ENCODE measurements at places on chromosomes 6 and 20.

- no peak for DNase-seq
Measured at GRCh38 chr6:147299035-147299434, 94.8 kb downstream of the STXBP5 start.

DNA sequence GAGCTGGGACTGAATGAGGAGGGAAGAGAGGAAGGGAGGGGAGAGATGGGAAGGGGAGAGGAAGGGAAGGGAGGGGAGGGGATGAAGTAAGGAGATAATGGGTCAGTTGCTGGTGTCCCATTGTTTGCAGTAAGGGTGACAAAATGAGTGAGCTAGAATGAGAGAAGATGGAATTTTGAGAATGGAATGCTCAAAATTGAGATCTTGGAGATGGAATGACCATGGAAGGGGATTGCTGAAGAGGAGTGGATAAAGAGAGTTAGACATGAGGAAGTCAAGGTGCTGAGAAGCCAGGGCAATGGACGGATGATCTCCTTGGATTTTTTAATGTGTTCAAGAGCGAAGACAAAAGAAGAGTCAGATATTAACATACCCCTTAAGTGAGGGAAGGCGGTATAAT is 80.5 kb upstream of the SSTR4 start:
- no peak for DNase-seq

DNA sequence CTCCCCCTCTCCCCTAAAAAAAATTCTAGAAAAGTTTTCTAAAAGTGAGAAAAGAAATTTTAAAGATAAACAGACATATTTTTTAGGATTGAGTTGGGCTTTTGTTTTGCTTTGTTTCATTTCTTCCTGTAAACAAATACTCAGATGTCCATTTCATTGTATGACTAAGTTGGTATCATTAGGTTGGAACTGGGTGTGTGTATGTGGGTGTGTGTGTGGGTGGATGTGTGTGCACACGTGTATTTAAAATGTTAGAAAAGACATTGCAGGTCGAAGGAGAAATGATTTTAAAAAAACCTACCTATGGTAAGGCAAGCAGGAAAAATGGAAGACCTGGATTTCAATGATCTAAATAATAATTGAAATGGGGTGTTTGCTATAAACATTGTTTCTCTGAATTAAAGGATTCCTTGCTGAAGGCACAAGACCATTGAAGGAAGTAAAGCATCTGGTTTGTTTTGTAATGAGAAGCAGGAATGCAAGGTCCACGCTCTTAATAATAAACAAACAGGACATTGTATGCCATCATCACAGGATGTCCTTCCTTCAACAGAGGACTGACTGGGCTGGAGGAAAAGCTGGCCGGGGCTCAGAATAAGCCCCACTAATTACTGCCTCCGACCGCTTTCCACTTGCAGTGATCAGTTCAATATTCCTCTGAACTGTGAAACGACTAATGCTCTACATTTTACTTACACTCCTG is 996 bp upstream of the PRDM1 start:
- no peak for DNase-seq

- DNase-seq = no peak
Measured at GRCh38 chr6:169041078-169041477, 212.6 kb downstream of the THBS2 start.

- DNase-seq = peak; percentile 36
Measured at GRCh38 chr6:149938571-149939355, 3.1 kb upstream of the ULBP2 start.

Data from femur (tissue), 1 donor.